Right kidney (tissue), 9 donors: ENCODE measurements at places on chromosomes 16 and 17.

DNA sequence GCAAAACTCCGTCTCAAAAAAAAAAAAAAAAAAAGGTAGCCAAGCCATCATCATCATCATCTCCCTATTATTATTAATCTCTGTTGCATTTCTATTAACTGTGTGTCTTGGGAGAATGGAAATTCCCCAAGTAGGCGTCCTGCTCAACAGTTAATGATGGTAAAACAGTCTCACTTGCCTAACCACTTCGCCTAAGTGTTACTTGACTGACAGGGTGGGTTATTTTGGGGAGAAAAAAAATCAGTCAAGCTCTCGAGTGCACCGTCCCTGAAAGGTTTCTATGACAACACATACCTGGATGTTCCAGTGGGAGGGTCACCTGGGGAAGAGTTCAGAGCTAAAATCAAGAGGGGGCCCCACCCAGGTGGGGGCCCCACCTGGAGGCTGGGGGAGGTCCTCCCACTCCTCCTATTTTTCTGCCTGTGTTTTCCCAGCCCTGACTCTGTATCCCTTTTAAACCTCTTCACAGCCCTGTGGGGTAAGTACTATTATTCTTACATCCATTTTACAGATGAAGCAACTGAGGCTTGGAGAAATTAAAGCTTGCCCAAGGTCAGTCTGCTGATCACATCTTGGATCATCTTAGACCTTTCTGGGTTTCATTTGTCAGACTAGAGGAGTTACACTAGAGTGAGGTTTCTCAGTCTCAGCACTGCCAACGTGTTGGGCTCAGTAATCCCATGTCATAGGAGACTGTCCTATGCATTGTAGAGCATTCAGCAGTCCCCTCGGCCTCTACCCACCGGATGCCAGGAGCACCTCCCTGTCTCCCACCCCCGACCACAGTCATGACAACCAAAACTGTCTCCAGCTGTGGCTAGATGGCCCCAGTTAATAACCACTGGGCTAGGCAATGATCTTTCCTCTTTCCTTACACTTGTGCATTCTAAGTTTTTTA lies 11.0 kb upstream of the ABAT start:
- no peak for DNase-seq

- DNase-seq: no peak
These were observed 49.1 kb upstream of the ACSF3 start for GRCh38 chr16:89044418-89045180.

DNA sequence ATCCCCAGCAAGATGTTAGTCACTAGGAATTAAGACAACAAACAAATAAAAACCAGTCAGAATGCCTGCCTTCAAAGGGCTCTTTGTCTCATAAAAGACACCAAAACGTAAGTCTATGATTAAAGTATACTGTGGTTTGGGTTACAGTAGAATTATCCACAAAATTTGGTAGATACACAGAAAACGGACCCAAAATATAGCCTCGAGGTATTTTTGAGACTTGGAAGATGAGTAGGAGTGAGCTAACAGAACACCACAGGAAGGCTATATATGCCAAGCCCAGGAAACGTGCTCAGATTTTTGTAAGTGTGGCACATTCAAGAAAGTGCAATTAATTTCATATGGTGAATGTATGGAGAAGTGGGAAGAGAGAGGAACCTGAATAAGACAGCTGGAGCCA lies 831.4 kb downstream of the CDH11 start:
- no peak for DNase-seq

DNA sequence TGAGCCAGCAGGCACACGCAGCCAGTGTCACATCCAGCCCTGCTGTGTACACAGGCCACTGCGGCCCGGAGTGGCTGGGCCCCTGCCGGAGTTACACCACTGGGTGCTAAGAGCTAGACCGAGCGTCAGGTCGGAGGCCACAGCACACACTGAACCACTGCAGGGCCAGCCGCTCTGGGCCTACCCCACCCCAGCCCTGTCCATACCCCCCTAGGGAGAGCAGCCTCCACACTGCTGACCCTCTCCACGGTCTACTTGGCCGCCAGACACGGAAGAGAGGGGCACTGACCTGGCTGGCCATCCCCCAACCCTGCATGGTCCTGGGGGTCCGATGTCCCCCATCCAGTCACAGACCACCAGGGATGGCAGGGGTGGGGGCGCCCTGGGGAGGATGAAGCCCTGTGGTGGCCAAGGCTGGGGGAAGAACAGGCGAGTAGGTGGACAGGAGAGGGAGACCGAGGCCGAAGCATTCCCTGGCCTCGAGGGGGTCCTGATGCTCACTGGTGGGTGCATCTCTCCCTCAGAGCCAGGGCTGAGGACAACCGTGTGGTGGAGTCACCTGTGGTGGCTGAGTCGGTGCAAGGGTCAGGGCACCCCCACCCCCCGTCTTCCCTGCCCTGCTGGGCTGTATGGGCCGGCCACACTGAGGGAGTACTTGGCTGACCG lies 34.9 kb upstream of the ZC3H18 start:
- no peak for DNase-seq
